ENCODE measurements at places on chromosomes 6 and 20.

DNA sequence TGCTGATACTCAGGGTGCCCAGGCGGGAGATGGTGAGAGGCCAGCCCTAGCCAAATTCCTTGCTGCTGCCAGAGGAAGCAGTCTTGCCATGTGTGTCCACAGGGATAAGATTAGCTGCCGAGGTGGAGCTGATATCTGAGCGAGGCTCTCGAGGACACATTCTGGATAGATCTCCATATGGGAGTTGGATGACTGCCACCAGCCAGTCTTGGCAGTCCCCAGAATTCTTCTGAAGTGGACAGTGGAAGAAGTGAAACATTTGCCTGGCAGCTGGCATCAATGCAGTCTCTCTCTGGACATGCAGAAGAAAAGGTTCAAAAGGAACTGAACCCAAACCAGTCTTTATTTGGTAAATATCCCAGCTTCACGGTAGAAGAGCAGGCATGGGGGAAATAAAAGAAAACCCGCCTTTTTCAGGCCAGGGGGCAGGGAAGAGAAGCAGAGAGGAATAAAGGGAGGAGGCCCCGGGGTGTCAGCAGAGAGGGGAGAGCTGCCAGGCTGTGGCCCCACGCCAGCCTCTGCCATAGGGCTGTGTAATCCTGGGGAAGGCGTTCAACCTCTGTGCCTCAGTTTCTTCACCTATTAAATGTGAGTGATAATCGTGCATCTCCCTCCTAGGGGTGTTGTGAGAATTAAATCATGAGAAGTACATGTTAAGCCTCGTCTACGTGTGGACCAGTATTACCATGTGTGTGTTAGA, 3.7 kb upstream of the FUCA2 start:
- no peak for DNase-seq

DNA sequence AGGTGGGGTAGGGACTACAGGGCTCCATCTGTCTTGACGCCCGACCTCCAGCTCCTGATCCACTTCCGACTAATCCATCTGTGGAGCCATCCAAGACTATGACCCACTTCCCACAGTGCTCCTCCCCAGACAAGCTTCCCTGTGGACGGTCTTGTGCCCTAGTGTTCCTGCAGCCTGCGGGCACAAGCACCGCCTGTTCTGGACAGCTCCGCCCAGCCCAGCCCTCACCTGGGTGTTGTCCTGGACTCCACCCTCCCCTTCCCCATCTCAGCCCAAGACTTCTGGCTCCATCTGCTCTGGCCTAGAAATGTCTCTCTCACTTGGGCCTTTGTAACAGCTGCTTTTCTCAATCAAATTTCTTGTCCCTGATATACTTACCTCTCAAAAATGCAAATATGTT, 102.0 kb downstream of the MAFB start:
- DNase-seq: no peak

DNA sequence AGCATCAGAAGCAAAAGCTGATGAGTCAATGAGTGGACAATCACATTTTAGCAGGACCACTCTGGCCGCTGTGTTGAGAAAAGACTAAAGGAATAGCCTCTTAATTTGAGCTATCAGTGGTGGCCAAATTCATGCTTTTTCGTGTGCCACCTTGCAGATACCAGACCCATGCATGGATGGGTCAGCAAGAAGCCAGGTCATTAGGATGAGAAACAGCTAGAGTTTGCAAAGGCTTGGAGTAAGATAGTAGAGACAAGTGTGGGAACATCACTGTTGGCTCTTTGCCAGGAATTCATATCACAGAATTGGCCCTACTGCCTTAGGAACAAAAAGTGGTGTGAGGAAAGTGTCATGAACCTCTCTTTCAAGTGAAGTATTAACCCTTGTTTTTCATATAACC, 25.5 kb downstream of the MRAP2 start:
- DNase-seq: no peak

GRCh38 chr6:43250992-43251373, 7.7 kb downstream of the TTBK1 start:
- DNase-seq: no peak

GRCh38 chr6:139468178-139468819, 93.9 kb upstream of the CITED2 start:
- DNase-seq: no peak

GRCh38 chr6:56628105-56628504, 14.6 kb downstream of the DST start:
- no peak for DNase-seq

GRCh38 chr6:111603685-111604084, 2.0 kb downstream of the TRAF3IP2 start:
- DNase-seq: no peak

DNA sequence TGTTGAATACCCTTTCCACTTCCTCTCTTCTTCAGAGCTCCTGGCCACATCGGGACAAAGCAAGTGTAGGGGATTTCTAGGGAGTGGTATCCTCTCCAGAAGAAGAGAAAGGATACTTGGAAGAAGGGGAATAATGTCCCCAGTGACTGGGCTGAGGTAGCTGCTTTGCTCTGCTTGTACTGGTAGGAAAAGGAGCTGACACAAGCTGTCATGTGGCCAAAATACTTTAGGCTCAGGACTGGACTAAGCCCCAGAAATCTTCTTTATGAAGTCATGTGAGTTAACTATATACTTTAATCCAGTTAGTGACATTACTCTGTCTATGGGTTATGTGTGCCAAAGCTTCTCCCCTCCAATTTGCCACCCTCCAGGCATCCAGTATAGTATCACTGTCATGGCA, 40.5 kb downstream of the AKIRIN2 start:
- DNase-seq: no peak

DNA sequence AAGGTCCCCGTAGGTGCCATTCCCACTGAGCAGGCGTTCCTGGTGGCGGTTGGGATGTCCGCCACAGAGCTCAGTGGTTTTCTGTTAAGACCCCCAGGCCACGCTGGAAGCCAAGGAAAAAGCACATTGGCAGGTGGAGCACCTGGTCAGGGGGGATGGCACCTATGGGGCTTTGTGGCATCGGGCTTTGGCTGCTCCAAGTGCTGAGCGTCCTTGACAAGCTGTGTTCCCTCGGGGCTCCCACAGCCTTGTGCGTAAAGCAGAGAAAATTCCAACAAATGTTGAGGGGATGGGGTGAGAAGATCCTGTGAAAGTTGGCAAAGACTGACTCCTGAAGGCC, 135.4 kb downstream of the JPH2 start:
- DNase-seq: no peak

DNA sequence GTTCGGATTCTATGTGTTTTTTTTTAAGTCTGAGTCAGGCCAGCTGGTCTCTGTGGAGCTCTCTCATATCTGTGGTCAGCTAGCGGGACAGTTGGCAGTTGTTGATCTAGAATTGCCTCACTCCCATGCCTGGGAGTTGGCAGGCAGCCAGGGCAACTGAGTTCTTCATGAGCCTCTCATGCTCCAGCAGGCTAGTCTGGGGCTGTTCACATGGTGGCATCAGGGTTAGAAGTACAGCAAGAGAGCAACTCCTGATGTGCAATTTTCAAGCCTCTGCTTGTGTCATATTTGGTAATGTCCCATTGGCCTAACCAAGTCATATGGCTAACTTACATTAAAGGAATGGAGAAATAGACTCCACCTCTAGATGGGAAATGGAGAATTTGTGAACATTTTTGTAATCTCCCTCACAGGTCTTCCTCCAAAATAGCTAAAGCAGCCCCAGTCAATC, 6.7 kb upstream of the IFT52 start:
- no peak for DNase-seq

- no peak for DNase-seq
Measured at GRCh38 chr6:35358086-35358485, 15.7 kb downstream of the PPARD start.

GRCh38 chr20:40814631-40814960, 125.6 kb upstream of the MAFB start:
- no peak for DNase-seq

- no peak for DNase-seq
Measured at GRCh38 chr20:38771621-38772020, 23.4 kb downstream of the ACTR5 start.

- DNase-seq: no peak
Measured at GRCh38 chr6:6753301-6753700, 164.8 kb downstream of the LY86 start.

DNA sequence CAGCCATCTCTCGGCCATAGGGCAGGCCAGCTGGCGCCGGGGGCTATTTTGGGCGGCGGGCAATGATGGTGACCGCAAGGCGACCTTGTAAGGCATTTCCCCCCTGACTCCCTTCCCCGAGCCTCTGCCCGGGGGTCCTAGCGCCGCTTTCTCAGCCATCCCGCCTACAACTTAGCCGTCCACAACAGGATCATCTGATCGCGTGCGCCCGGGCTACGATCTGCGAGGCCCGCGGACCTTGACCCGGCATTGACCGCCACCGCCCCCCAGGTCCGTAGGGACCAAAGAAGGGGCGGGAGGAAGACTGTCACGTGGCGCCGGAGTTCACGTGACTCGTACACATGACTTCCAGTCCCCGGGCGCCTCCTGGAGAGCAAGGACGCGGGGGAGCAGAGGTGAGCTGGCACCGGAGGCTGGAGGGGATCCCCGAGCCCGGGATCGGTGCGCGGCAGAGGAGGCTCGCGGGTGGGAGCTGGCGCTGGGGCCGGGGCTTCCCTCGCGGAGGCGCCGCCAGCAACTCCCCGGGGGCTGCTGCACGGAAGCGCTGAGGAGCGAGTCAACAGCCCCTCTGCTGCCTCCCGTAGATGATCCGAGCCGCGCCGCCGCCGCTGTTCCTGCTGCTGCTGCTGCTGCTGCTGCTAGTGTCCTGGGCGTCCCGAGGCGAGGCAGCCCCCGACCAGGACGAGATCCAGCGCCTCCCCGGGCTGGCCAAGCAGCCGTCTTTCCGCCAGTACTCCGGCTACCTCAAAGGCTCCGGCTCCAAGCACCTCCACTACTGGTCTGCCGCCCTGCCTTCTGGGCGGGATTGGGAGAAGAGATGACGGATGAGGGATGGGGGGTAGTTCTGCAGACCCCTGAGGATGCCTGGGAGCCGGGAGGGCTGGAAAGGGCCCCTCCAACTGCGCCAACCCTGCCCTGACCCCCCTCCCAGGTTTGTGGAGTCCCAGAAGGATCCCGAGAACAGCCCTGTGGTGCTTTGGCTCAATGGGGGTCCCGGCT, at the start of the genes CTSA and NEURL2:
TSS of gene CTSA (plus strand) at position 351 of the 999 bp plus-strand sequence. CDS start at position 585, 234 bp downstream.
TSS of gene NEURL2 (minus strand) at position 224 of the 999 bp plus-strand sequence. CDS start at position 7, 217 bp downstream.
- peak; percentile 21 for DNase-seq

DNA sequence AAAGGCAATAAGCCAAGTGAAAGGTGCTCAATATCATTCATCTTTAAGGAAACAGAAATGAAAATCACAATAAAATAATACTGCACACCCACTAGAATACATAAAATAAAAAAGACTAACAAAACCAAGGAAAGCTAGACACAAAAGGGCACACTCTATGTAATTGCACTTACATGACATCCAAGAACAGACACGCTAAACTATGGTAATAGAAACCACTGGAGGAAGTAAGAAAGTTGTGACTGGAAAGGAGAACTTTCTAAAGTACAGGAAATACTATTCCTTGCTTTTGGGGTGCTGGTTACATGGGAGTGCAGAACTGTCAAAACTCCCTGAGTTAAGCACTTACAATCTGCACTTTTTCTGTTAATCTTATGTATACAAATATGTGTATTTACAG, 253.7 kb upstream of the RUNX2 start:
- DNase-seq: no peak

GRCh38 chr6:148193063-148193680, 149.5 kb upstream of the SASH1 start:
- DNase-seq: no peak

- DNase-seq: no peak
Measured at GRCh38 chr20:62376112-62377063, 9.3 kb upstream of the LAMA5 start.

GRCh38 chr20:8633366-8633765, 435.5 kb upstream of the PLCB4 start:
- DNase-seq: no peak

- DNase-seq: no peak
Measured at GRCh38 chr6:123448306-123448884, 188.4 kb downstream of the TRDN start.

- no peak for DNase-seq
Measured at GRCh38 chr20:19880256-19881079, 122.4 kb downstream of the RIN2 start.

DNA sequence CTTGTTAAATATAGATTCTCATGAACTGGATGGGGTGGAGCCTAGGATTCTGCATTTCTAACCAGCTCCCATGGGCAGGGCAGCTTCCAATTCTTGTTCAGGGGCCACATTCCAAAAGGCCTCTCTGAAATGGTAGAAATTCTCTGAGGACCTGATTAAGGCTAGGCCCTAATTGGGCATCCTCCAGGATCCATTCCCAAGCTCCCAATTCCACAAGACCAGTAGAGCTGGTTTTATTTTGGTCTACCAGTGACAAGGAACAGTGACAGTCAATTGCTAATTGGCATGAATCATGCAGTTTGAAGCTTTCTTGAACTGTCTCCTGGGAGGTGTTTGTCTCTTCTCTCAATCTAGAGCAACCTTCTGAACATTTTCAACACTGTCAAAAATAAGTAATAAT, 3.0 kb downstream of the THBD start:
- no peak for DNase-seq

DNA sequence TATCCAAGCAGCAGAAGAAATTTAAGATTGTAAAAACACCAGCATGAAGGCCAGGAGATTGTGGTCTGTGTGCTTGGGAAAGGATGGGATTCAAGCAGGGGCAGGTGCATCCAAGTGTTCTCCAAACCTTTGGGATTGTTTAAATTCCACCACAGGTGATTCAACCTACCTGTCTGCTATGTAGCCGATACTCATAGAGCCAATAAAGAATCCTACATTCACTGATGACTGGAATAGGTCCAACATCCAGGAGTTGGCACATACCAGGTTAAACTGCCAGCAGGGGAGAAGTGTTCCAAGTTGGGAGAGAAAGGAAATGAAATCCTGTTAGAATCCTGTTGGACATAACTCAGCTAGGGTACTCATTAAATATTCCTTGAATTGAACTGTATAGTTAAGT, 2.2 kb downstream of the SLC22A2 start:
- DNase-seq: no peak
